ENCODE measurements at places on chromosomes 7 and 10. TPM values are rescaled to one million over a fixed set of nuclear protein-coding genes. Genes with fewer than 3 reads are reported as not detected.

Gene PTER
- 11.6 TPM for total RNA-seq

Gene EN2
- not detected for total RNA-seq

GRCh38 chr10:97074256-97075145, 111.3 kb downstream of the SLIT1 start:
- DNase-seq, result no peak
- no peaks in the 10 kb centered on the region for H3K36me3 ChIP-seq

GRCh38 chr10:92181575-92181974, 109.3 kb downstream of the CPEB3 start:
- H3K36me3 ChIP-seq, result no peaks in the 10 kb centered on the region
- no peak overlapping the region for H3K27ac ChIP-seq
- H3K4me3 ChIP-seq, result no peak overlapping the region
- H3K27me3 ChIP-seq, result no peaks in the 10 kb centered on the region

DNA sequence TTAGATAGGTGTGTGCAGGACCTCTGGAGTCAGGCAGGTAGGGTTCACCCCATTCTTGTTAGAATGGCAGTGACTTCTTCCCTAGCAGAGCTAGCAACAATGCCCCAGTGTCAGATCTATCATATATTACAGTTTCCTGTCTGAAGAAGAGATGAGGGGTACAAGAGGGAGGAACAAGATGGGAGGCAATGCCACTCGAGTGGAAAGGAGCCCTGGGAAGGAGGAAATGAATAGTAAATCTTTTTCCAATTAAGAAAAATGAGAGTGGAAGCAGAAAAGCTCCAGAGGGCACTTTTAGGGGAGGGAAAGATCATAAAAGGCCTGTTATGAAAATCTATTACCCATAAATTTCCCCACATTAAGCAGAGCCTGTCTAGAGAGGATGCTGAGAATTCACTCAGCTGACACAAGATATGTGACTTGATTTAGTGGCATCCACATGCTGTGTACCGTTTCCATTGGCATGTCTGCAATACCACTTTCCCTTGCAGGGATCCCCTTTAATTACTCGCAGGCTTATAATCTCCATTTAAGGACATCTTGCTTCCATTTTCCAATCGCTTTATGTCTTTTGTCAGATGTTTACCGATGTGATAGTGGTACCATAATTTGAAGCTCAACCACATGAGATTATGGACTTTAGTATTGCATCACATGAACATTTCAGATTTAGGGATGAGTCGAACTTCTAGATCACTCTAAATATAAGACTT, 70.0 kb upstream of the AGBL3 start:
- no peak for DNase-seq
- H3K27ac ChIP-seq, result peak overlapping the region; percentile 23
- H3K27me3 ChIP-seq, result no peaks in the 10 kb centered on the region
- H3K36me3 ChIP-seq, result no peaks in the 10 kb centered on the region
- H3K4me3 ChIP-seq, result no peak overlapping the region
- peaks cover 19% of the 10 kb centered on the region for H3K4me1 ChIP-seq

GRCh38 chr7:109503421-109503820, 933.7 kb downstream of the DNAJB9 start:
- H3K27me3 ChIP-seq, result no peaks in the 10 kb centered on the region
- no peaks in the 10 kb centered on the region for H3K4me1 ChIP-seq
- no peak for DNase-seq
- H3K27ac ChIP-seq, result no peak overlapping the region
- H3K36me3 ChIP-seq, result no peaks in the 10 kb centered on the region
- no peak overlapping the region for H3K4me3 ChIP-seq

DNA sequence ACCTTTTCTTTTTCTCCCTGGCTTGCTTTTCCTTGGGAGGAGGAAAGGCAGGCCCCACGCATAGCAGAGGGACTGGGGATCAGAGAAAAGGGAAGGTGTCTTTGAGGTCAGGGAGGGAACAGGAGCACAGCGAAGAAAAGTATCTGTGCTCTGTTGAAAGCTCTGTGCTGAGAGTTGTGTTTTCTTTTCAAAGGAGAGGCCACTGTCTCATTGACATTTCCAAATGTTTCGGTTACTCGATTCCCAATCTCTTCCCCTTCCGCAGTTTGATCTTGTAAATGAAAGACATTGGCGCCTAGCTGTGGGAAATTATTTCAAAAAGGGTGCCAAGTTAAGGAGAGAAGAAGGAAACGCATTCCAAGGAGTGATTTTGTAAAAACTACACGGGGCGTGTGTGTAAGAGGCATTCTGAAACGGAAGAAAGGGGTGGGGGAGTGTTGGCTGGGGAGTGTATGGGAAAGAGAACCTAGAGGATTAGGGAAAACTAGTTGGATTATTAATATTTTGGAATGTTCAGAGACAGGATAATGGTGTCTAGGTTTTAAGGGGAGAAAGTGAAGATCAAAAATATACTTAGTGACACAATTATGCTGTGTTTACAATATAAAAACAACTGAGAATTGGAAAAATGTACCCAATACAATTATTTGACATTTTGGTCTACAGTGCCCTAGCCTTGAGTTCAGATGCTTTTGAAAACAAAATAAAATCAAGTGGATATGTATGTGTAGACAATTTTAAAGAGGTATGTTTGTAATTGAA, 708 bp downstream of the KLHDC10 start:
- DNase-seq, result no peak
- H3K36me3 ChIP-seq, result no peaks in the 10 kb centered on the region
- no peaks in the 10 kb centered on the region for H3K4me1 ChIP-seq
- H3K27ac ChIP-seq, result no peak overlapping the region
- H3K27me3 ChIP-seq, result no peaks in the 10 kb centered on the region

- H3K4me3 ChIP-seq, result no peak overlapping the region
- H3K27me3 ChIP-seq, result no peaks in the 10 kb centered on the region
- H3K36me3 ChIP-seq, result no peaks in the 10 kb centered on the region
- H3K4me1 ChIP-seq, result no peaks in the 10 kb centered on the region
Observed at GRCh38 chr7:149742075-149742701, 31.2 kb downstream of the ZNF467 start.

Gene CPA2
- 1.0 TPM for total RNA-seq

GRCh38 chr7:140674356-140674800, 1.6 kb downstream of the ADCK2 start:
- H3K4me3 ChIP-seq, result no peak overlapping the region
- DNase-seq, result peak; percentile 49
- H3K27ac ChIP-seq, result no peak overlapping the region
- H3K27me3 ChIP-seq, result no peaks in the 10 kb centered on the region

Gene FRG2B
- not detected for total RNA-seq

DNA sequence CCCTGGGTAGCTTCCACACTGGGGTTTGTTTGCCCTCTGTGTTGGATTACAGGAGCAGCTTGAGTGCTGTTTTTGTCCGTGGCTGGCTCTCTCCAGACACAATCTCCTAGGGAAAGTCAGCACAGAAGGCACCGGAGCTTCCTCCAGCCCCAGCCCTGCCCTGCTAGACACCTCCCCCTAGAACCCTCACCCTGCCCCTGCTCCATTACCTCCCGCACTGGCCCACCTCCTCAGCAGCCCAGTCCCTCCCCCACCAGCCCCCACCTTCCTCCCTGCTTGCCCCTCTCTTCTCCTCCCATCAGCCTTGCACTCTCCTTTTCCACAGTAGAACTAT, 130.5 kb downstream of the ADCY1 start:
- H3K4me3 ChIP-seq, result no peak overlapping the region
- no peaks in the 10 kb centered on the region for H3K4me1 ChIP-seq
- no peaks in the 10 kb centered on the region for H3K36me3 ChIP-seq
- no peak for DNase-seq
- H3K27ac ChIP-seq, result no peak overlapping the region

- no peaks in the 10 kb centered on the region for H3K27me3 ChIP-seq
- no peaks in the 10 kb centered on the region for H3K36me3 ChIP-seq
- DNase-seq, result no peak
Observed at GRCh38 chr10:129843702-129844101, 120.4 kb downstream of the EBF3 start.
